ENCODE measurements at places on chromosomes 12 and 14. TPM values are rescaled to one million over a fixed set of nuclear protein-coding genes. Genes with fewer than 3 reads are reported as not detected.
A peak's percentile ranks its signal among the peaks of the same experiment; 100 is the strongest.

DNA sequence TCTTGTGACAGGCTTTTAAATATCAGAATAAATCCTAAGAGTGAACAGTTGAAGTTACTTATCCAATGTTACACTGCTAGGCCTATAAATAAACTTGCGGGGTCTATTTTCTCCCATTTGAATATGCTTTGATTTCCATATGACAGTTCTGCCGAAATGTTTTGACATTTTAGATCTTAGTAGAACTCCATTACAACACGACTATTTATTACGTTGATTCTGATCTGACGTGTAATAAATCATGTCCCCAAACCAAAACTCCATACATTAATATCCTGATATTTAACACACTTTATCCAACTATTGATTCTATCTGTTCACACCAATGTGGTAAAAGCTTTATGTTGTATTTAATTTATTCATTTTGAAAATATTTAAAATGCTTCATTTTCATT is 16.1 kb upstream of the NEMF start:
- no peak for DNase-seq

DNA sequence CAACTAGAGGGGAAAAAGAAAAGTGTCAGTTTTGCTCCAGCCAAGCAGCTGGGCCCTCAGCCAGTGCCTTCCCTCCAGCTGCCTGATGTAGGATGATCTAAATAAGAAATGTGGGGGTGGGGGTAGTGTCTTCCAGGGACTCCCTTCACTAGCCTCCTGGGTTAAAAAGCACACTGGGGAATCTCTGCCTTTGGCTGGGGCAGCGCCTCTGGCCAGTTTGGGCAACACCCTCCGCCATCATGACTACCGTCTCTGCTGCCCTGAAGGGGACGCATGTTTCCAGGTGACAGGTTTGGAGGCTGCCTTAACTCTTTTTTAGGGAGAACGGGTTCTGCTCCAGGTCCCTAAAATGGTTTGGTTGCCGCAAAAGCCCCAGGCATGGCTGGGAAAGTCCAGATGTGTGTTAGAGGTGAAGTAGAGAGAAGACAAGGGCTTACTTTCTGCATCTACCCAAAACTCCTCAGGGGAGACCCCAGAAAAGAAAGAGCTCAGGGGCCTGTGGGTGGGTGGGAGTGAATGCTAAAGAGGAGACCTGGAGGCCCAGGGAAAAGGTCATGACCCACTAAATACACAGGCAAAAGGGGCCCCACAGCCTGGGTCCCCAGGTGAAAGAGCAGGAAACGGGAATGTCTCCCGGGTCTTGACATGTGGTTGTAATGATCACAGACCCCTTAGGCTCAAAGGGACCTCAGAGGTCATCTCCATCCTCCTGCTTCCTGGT is 132.8 kb upstream of the CCND2 start:
- no peak for DNase-seq

The CATSPERB gene
- total RNA-seq, result 0.91 TPM

DNA sequence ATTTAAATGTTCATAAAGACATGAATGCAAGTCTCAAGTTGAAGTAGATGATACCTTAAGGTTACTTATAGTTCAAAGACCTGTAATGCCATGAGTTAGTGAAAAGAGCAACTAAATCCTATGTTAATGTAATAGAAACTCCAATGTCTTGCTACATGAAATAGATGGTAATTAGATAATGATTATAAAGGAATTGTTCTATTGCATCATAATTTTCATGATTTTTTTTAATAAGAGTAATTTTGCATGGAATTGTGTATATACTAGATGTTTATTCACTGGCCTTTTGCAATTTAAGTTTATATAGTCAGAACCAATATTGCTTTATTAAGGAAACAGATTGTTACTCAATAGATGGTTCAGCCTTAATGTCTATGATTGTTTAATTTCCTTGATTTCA is 115.5 kb upstream of the SYT10 start:
- DNase-seq, result no peak

The ACSM4 gene
- total RNA-seq, result not detected

GRCh38 chr12:93772003-93772700 is 95.0 kb downstream of the CRADD start:
- DNase-seq, result no peak

GRCh38 chr12:41339784-41340183 is 151.7 kb downstream of the PDZRN4 start:
- DNase-seq, result no peak

The C14orf132 gene
- 4.1 TPM for total RNA-seq

DNA sequence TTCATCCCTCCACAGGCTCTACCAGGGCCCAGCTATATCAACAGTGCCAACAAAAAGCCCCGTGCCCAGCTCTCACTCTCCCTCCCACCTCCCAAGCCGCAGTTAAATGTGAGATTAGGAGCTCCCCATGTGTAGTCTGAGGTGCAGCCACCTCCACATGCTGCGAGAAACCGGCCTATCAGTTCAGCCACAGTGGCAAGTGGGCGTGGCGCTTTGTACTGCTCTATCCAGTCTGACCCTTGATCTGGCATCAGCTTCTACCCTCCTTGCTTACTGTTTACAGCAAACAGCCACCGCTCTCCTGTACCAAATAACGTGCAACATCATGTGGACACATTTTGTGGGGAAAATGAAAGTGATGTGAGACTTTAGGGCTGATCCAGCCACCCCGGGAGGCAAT is 1.7 kb downstream of the PLEK2 start:
- DNase-seq, result no peak

DNA sequence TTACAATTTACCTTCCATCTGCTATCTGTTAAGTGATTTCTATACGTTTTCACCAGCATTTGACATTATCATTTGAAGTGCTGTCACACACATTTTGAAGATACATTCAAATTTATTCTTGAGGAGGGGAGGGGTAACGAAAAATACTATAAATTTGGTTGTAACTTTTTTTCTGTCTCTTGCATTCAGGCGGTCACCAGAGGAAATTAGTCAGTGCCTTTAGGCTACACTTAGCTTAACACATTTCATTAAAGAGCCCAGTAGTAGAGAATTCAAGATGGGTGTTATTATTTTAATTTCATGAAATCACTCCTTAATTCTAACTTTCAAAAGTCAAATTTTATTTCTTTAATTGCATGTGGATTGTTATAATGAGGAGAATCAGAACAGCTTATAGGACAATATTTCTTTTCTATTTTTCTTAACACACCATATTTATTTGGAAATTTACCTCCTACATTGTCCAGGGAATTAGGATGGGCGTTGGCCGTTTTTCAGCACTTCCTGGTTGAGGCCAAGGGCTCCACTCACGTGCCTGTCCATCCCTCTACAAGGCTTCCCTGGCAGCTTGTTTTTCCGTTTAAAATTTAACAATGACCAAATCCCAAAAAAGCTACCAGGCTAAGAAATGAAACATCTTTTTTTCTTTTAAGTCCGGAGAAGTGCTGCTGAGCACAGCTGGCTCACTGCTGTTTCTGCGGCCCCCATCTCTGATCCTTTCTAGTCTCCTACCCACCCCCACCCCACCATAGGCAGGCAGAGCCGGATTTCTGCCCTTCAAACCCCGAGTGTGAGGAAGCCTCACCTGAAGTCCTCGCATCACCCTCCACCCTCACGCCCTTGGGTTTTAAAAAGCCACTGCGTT is 1.1 kb upstream of the FAR2 start:
- DNase-seq, result no peak

- DNase-seq, result no peak
Observed at GRCh38 chr12:109833307-109834189, at the start of gene TRPV4. Gene TRPV4, minus strand, starts transcription at chr12:109833398. Its CDS starts 18,602 bp downstream, at chr12:109814796.

- no peak for DNase-seq
Observed at GRCh38 chr12:40240779-40241178, 16.0 kb downstream of the LRRK2 start.

DNA sequence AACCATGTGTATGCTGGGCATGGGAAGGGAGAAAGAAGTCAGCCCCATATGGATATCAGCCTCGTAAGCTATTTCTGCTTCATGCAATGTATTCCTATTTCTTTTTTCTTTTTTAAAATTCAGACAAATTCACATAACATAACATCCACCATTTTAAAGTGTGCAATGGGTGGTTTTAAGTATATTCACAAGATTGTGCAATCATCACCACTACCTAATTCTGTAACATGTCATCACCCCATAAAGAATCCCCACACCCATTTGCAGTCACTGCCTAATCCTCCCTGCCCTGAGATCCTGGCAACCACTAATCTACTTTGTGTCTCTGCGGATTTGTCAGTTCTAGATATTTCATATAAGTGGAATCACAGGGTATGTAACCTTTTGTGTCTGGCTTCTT is 9.5 kb downstream of the POMT2 start:
- no peak for DNase-seq

DNA sequence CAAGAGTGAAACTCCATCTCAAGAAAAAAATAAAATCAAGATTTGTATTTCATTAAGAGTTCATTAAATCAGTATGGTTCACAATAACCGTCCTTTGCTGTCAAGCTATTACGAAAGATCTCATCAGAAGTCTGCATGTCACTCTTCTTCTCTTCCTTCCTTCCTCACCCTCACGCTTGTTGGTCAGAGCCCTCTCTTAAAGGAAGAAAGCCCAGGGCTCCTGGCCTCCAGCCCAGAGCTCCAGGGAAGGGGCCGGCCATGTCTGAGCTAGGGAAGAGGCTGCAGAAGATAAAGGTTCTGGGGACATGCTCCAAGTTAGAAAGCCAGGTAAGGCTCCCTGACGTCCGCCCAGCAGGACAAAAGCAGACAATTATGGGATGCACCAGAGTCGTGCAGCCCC is 43.1 kb upstream of the DLK1 start:
- no peak for DNase-seq

GRCh38 chr12:50550530-50551223 is 45.9 kb downstream of the DIP2B start:
- no peak for DNase-seq

GRCh38 chr14:56280843-56281242 is 162.6 kb downstream of the PELI2 start:
- no peak for DNase-seq

DNA sequence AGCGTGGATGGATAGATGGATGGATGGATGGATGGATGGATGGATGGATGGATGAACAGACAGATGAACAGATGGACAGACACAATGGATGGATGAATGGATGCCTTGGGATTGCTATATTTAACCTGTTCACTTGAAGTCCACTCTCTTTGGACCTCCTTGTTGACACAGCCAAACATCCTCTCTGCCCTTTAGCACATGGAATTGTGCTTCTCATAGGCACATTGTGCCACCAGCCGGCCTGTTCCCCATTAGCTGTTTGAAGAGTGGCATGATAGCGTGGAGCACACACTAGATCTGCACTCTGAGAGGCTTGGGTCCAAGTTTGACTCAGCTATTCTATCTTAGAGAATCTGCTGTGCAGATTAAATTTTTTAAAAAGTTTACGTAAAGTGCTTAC is 56.9 kb upstream of the GSC start:
- no peak for DNase-seq

GRCh38 chr14:24662753-24663152 is 28.8 kb upstream of the GZMB start:
- DNase-seq, result no peak

- DNase-seq, result no peak
Observed at GRCh38 chr12:106672314-106673025, 89.7 kb downstream of the RFX4 start.

The PAX9 gene
- total RNA-seq, result not detected

DNA sequence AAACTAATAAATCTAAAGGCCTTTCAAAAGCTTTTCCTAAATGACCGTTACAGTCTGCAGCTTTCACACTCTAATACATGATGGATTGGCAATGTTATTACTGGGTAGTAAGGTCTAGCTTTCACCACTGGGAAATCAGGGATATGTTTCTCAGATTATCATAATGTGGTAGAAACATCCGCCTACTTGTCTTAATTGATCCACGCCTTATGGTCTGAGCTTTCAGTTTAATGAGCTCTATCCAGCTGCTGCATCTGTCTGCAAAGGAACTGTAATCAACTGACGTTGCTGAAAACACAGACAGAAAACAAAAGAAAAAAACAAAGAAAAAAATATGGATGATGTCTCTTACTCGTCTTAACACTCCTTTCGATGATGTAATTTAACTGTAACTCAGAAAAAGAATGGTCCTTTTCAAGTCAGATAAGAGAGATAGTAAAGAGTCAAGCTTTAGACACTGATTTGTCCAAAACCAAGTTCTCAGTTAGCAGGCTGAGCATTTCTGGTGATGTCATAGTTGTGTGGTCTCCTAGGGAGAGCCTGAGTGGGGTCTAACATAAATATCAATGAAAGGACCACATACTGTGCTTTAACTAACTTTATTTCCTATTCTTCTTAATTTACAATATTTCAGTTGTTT is 85.9 kb downstream of the C2CD5 start:
- DNase-seq, result no peak

GRCh38 chr12:48389409-48389808 is 38.7 kb upstream of the ZNF641 start:
- no peak for DNase-seq

The MYF5 gene
- total RNA-seq, result not detected

DNA sequence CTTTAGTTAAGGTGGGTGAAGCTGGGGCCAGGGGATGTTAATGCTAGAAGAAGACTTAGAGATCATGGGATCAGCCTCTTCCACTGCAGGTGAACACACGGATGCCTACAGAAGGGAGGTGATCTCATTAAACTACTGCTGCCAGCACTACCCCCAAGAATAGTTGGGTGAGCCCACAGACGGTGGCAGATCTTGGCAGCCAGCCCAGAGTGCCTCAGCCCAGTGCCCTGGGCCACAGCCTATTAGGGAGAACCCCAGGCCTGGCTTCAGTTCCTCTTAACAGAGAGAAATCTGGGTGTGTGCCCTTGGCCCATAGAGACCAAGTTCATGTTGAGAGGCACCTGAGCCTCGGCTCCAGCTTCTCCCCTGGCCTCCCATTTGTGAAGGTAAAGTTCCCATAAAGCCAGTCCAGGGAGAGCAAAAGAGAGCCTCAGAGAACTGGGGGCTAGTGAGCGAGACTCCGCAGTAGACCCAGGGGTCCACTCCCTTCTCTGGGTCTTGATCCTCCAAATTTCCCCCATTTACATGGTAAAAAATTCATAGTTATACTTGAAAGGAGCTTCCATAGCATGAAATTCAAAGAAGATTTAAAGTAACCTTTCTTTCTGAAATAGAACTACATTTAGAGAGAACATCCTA is 125.0 kb upstream of the CCND2 start:
- peak; percentile 75 for DNase-seq

GRCh38 chr12:45580356-45580969 is 149.0 kb upstream of the ARID2 start:
- DNase-seq, result no peak

The HOXC9 gene
- not detected for total RNA-seq

- no peak for DNase-seq
Observed at GRCh38 chr12:23217667-23218066, 592.7 kb downstream of the ETNK1 start.

DNA sequence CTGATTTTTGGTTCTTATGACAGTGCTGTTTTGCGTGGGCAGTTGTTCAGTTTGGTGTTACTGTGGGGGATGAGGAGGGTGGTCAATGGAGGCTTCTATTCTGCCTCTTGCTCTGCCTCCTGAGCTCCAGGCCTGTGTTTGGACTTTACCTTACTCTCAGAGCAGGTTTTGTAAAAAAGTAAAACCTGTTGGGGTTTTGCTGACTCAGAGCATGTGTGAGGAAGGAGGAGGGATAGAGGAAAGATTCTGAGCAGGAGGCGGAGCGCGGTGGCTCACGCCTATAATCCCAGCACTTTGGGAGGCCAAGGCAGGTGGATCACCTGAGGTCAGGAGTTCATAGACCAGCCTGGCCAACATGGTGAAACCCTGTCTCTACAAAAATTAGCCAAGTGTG is 6.7 kb downstream of the A2ML1 start:
- DNase-seq, result no peak

Data from activated CD4-positive, alpha-beta T cell treated with anti-CD3 and anti-CD28 coated beads for 36 hours (primary cell).